ENCODE measurements at places on chromosomes 6 and 20.

DNA sequence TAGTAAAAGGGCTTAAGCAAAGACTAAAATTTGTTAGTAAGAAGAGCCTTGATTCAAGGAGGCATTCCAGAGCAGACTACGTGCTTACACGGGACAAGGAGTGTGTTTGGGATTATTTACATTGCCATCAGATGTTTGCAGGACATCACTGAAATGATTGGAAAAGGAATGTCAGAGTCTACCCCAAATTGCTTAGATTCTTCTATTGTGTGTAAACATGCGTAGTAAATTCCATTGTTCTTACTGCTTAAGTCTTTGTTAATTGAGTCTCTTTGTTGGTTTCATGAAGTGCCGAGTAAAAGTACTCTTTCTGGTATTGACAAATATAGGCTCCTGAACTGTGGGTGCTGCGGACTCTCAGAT lies 60.5 kb downstream of the CD83 start:
- DNase-seq = no peak

DNA sequence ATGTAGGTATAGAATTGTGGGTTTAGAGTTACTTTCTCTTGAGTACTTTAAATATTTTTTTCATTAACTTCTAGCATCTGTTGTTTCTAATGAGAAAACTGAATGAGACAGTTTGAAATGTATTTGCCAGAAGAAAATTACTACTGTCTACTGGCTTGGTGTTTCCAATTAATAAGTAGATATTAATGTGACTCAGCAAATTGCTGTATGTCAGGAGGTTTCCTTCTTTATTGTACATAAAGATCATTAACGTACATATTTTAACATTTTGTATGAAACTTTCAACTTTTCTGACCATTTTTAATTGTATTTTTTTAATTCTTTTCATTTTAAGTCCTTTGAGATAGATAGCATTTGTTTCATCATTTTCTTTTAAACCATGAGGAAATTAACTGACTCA lies 135.1 kb upstream of the SLC22A23 start:
- no peak for DNase-seq

- DNase-seq = no peak
These were observed 20.1 kb downstream of the ZC2HC1B start for GRCh38 chr6:143884216-143884900.

GRCh38 chr20:21209668-21210067 lies 83.8 kb downstream of the KIZ start:
- no peak for DNase-seq

DNA sequence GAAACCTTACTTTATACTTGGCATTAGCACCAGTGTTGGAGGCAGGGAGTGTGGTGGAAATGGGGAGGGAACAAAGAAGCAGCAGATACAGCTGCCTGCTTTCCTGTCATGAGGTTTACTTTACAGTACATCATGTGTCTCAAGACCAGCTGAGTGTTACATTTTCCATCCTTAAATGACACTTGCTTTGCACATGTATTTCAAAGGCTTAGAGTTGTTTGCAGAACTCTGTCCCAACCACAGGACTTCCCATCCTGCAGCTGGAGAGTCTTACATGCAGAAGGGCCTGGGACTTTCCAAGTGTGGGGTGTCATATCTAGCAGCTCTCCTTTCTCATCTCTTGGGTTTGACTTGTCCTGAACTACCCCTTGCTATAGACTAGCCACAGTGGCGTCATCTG lies 395.9 kb downstream of the DHX35 start:
- no peak for DNase-seq

DNA sequence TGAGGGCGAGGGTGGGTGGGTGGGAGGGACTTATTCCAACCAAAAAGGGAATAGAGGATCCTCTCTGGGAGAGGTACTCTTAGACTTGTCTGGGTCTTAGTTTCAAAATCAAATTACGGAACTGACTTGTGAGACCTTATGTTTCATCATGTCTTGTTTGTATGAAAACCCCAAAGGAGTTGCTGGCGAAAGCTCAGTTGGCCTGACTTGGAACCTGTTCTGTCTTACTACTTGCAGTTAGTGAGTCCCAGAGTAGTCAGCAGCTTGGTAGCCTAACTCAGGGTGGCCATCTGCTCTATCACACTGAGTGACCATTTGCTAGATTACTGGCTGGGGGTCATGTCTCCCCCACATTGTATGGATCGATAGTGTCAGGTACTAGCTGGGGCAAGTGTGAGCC lies 114.9 kb upstream of the MOCS1 start:
- no peak for DNase-seq

DNA sequence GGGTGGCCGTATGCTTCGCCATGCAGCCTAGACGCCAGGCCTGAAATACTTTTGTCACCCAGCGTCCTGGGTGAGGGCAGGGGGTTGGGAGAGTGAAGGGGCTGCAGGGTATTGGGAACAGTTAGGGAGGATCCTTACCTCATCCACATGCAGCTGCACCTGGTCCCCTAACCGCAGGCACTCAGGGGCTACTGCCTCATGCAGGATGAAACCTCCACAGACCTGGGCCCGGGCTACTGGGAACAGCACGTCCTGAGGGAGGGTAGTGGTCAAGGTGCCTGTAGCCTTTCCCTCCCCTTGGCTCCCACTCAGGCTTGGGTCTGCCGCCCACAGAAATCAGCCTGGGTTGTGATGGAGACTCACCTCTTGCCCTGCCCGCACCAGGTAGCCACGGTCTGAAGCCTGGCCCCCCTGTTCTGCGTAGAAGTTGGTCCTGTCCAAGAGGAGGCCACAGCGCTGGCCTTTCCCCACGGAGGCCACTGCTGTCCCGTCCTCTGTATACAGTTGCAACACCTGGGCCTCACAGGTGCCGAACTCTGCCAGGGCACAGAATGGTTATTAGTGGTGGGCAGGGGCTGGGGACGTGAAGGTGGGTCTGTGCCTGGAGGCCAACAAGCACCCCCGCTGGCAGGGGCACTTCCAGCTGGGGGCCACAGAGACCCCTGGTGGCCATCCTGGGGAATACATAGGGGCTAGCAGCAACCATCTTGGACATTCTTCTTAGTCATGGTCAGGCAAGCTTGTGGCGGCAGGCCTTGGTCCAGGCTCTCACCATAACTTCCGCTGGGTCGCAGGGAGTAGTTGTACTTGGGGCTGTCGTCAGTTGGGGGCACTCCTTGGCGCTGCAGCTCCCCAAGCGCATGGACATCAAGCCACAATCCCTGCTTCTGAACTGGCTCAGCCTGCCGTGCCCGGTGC lies 8.6 kb downstream of the AARS2 start:
- peak; percentile 66 for DNase-seq

- no peak for DNase-seq
These were observed 257.4 kb downstream of the THBS2 start for GRCh38 chr6:168996356-168996625.

Data from AG20443 (cell line).